ENCODE measurements at places on chromosomes 3 and 15.

- peak; percentile 76 for DNase-seq
Observed at GRCh38 chr3:195774917-195775316, 36.8 kb downstream of the MUC4 start.

DNA sequence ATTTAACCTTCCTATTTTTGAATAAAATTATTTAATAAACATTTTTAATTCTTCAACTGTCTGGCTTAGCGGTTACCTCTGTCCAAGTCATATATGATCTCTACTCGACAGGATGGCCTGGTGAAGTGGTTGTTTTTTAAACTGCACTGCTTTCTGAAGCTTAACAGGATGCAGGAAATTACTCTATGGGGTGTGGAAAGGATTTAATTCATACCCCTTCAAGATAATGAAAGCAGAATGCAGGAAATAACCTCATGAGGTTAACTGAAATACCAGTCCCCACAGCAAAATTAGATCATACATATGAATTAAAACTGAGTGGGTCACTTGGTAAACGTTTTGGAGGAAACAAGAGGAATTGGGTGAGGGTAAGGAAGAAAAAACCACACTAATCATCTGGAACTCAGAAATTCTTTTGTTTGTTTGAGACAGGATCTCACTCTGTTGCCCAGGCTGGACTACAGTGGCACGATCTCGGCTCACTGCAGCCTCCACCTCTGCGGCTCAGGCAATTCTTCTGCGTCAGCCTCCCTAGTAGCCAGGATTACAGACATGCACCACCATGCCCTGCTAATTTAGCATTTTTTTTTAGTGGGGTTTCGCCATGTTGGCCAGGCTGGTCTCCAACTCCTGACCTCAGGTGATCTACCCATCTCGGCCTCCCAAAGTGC is 50.1 kb downstream of the LYSMD4 start:
- no peak for DNase-seq

GRCh38 chr3:100402891-100403290 is 1.6 kb downstream of the LNP1 start:
- DNase-seq, result no peak

GRCh38 chr3:33678073-33678472 is 40.0 kb downstream of the CLASP2 start:
- DNase-seq, result no peak

DNA sequence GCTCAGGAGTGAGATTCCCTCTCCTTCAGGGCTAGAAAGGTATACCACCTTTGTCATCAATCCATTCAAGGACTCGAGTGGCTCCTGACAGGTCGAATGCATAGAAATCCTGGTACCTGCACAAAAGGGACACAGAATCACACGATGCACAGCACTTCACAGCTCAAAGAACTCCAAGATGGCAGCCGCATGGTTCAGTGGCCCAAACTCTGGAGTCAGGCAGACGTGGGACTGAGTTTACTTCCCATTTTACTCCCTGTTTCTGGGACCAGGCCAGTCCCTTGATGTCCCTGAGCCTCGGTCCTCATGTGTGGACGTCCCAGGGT is 536 bp downstream of the WDR73 start:
- DNase-seq, result no peak

- DNase-seq, result no peak
Observed at GRCh38 chr3:22620498-22620897, 582.6 kb upstream of the UBE2E2 start.
